ENCODE measurements at places on chromosomes 12 and 14.

DNA sequence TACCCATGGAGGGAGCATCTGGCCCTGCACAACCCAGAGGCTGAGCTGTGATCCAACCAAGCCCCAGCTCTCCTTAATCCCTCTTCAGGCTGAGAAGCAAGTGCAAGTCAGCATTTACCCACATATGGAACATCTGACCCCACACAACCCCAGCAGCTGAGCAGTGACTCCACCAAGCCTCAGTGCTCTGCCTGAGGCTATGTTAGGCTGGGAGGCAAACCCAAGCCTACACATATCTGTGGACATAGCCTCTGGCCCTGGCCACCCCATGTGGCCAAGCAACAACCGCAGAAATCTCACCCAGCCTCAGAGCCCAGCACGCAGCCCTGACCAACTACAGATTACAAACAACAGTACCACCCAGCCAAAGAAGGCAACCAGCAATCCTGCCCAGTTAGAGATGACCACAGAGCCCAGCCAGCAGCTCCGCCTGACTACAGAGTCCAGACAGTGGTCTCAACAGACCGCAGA is 142.8 kb downstream of the NUAK1 start:
- no peak for DNase-seq

DNA sequence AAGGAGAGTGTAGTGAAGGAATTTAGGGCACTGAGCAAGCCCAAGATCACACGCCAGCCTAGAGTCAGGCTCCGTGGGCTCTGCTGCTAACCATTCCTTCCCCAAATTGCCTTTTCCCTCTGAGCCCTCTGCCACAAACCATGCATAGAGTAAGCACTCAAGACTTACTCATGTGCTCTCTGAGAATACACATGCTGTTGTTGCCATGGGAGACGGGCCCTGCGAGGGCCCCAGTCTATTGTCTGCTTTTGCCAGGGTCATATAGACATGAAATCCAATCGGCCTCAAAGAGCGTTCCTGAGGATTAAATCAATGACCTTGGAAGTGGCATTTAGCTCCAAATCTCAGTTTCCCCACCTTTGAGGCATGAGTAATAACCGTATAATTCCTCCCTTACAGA is 48.7 kb upstream of the WSCD2 start:
- no peak for DNase-seq

DNA sequence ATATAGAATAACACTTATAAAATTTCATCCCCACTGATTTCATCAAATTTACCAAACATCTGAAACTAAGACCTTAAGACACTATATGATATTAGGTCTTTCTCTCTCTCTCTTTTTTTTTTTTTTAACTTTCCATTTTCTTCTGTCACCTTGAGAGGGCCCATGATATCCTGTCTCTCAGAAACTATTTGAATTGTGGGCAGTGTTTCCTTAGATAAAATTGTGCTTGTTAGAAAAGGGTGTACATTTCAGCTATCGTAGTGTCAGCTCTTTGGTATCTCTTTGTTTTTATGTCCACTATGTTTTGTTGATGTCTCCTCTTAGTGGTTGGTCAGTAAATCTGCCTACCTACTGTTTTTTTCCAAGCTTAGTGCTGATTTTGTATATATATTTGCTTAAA is 23.8 kb downstream of the DNM1L start:
- no peak for DNase-seq

- DNase-seq: no peak
Measured at GRCh38 chr12:93358821-93359220, 18.9 kb upstream of the NUDT4 start.

DNA sequence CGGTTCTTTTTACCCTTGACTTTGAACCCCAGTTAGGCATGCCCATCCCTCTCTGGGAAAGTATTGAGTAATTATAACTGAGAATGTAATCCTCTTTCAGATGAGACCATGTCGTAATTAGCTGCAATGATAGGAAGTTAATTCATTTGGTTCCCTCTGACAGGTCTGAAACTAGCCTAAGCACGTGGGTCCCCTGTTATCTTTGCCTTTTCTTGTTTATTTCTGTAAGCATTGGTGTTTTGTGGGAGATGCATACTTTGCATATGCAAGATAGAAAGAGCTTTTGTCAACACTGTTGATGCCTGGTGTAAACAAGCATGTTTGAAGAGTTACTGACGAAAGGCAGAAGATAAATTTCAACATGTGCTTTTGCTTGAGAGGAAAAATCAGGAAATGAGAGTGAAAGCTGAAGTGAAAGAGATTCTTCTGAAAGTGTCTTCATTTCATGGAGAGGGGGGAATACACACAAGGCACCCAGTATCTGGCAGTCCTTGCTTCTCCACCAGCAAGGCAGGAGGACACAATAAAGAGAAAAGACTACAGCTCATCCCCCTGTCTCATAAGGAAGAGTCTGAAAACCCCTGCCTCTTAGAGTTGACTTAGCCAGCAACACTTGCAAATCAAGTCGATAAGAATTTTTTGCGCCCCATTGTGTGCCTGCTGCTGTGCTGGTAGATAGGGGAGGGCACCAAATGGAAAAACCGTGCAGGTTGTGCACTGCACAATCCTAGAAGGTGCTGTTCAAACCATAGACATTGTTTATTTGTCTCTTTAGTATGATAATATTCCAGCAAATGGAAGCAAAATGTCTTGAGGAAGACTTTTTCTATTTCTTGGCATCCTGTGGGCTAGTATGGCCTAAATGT is 77.8 kb downstream of the SLC24A4 start:
- DNase-seq: no peak

DNA sequence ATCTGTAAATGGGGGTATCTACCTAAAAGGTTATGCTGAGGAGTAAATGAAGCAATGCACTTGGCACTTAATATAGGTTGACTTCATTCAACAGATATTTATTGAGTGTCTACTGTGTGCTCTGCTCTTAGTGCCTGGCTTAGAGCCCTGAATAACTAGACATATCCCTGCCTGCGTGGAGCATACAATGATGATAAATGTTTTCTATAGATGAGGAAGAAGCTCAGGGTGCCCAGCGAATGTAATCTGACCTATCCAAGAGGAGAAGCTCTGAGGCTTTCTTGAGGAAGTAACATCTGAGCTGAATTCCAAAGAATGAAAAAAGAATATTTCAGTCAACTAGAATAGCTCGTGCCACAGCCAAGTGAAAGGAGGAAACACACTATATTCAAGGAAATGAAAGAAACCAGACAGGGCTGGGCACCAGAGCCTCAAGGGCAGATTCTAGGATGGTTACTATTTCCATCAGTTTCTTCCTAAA is 17.9 kb upstream of the HIGD1C start:
- DNase-seq: no peak

DNA sequence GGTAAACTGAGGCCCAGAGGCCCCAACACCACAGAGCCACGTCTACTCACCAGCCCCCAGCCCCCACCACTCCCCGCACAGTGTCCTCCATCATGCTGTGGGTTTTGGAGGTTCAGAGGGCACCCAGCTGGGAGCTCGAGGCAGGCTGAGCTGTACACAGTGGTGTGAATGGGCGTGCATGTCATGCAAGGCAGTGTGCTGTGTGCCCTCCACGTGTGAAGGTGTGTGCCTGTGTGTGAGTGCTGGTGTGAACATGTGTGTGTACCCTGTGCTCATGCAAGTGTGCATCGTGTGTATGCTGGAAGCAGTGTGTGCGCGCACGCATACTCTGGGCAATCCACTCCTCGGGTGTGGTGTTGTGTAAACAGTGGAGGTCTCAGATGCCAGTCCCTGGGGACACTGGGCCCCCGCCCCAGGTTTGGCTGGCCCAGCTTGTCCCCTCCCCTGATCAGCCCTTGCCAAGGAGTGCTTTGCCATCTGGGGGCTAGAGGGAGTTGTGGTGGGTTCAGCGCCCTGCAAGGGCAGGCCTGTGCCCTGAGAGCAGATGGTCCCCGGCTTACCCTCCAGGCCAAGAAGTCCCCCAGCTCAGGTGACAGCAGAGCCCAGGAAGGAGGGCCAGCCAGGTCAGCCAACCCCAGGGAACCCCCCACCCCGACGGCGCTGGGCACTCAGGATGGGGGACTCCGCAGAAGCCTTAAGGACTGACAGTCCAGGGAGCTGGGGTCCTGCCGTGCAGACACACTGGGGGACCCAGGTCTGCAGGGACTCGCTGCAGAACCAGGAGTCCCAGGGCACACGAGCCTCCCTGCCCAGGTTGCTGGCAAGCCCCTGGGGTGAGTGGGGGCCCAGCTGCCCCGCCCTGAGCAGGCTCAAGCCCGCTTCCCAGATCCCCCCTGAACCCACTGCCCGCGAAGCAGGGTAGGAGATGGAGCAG is 23.8 kb upstream of the GPR132 start:
- DNase-seq: no peak

DNA sequence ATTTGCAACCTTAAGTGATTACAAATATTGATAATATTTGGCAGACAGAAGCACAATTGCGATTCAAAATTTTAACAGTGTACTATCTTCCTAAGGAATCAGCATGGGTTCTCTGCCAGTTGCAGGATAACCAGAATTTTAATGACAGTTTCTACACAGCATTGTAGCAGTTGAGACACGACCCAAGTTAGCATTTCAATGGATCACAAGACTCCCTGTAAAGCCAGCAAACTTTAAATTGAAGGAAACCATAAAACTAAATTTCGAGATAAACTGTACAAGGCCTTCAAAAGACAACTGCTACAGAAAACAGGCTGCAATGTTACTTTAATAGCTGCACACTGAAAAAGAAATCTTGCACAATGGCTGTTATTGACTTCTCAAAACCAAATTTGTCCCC is 154.9 kb downstream of the MED13L start:
- no peak for DNase-seq

- DNase-seq: no peak
Measured at GRCh38 chr12:6871052-6871957, 1.8 kb downstream of the SPSB2 start.

GRCh38 chr14:67515386-67516079 is 17.6 kb upstream of the PLEKHH1 start:
- DNase-seq: peak; percentile 12

DNA sequence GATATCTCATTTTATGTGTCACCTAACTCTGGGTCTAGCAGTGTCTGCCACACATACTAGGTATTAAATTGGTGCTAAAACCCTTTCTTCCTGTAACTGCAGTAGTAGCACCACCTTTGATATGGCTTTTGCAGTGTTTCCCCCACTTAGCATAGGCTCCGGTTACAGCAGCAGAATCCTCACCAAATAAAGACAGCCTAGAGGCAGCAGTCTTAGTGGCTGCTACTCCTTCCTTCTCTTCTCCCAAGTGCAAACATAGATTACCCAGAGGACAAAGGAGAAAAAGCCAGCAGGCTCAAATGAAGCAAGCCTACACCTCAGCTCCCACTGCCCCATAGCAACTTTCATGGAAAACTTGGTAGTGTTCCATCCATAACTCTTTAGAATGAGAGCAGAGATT is 30.1 kb upstream of the ABCC9 start:
- no peak for DNase-seq

GRCh38 chr14:51394804-51395203 is 154.8 kb downstream of the TMX1 start:
- no peak for DNase-seq

- DNase-seq: no peak
Measured at GRCh38 chr12:4819654-4820053, 90.1 kb upstream of the KCNA1 start.

- no peak for DNase-seq
Measured at GRCh38 chr14:70472253-70473159, 20.5 kb downstream of the ADAM21 start.

DNA sequence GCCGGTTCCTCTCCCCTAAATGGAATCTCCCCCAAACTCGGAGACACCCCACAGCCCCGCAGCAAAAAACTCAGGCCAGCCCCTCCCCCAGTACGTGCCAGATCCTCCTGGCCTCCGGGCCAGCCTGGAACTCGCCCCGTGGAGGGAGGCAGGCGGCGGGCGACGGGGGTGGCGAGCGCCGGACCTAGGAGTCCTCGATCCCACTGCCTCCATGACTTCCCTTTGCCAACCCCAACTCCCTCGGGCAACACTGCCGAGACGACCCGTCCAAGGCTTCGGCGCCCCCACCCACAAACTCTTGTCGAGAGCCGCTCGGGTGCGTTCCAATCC is 400 bp downstream of the ADCY6 start:
- no peak for DNase-seq

- DNase-seq: peak; percentile 48
Measured at GRCh38 chr14:52318826-52319645, 4.9 kb downstream of the PTGER2 start.

GRCh38 chr12:131106349-131106941 is 152.7 kb downstream of the ADGRD1 start:
- DNase-seq: no peak

GRCh38 chr14:34053666-34054065 is 102.8 kb upstream of the EGLN3 start:
- DNase-seq: no peak

GRCh38 chr14:97802430-97803373 is 1005.5 kb downstream of the VRK1 start:
- DNase-seq: no peak

GRCh38 chr12:46109343-46110222 is 119.2 kb upstream of the SCAF11 start:
- DNase-seq: no peak

DNA sequence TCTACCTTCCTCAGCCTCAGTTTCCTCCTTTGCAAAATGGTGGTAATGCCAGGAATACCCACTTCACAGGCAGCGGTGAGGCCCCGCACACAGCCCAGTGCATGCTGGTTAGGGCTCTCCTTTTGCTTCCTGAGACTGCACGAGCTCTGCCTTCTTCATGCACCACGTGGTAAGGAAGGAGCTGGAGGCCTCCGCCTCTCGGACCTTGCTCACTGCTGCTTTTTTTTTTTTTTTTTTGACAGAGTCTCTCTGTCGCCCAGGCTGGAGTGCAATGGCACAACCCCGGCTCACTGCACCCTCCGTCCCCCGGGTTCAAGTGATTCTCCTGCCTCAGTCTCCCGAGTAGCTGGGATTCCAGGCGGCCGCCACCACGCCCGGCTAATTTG is 18.1 kb downstream of the TAMALIN start:
- DNase-seq: no peak

GRCh38 chr14:99803803-99804202 is 10.6 kb downstream of the EML1 start:
- DNase-seq: no peak

GRCh38 chr12:99372257-99372920 is 275.2 kb upstream of the GARIN6 start:
- DNase-seq: no peak

- no peak for DNase-seq
Measured at GRCh38 chr12:32139064-32139421, 32.4 kb downstream of the BICD1 start.

GRCh38 chr12:46351886-46352650 is 20.5 kb downstream of the SLC38A2 start:
- no peak for DNase-seq

- DNase-seq: no peak
Measured at GRCh38 chr12:55060470-55060869, 40.7 kb downstream of the NEUROD4 start.

Data from NK-92 treated with Interleukin-12 subunit alpha and Interleukin-12 subunit beta, amount 100 ng/mL, for 24 hours (cell line).